Heart right ventricle (tissue), 16 donors: ENCODE measurements at places on chromosomes 11 and 22.

- peak; percentile 96 for DNase-seq
Measured at GRCh38 chr11:65498977-65499712, at the start of gene MALAT1. MALAT1 (plus strand) TSS chr11:65499045.

DNA sequence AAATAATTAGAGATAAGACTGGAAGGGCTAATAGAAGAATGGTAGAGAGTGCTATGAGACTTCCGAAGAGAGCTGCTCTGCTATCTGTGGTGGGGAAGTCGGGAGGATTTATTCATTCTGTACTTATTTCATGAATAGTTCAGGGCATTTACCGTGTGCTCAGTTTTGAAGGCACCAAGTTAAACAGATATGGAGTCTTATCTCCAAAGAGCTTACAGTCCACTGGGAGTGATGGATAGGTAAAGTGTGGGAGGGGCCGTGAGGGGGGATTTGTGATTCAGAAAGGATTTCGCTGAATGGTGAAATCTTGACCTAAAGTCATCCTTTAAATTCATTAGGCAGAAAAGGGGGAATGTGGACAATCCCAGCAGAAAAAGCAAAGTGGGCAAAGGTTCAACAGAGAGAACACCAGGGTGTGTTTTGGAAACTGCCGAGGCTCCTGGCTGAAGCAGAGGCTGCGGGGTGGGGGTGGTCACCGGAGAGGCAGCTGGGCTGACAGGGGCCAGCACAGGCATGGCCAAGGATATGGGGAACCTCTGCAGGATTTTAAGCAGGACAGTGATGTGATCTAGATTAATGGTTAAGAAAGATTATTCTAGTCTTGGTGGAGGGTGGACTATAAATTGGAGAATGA, 91.2 kb downstream of the UBASH3B start:
- no peak for DNase-seq

GRCh38 chr11:15291885-15292284, 177.2 kb downstream of the INSC start:
- DNase-seq, result peak; percentile 25

GRCh38 chr22:36734171-36735058, 30.9 kb upstream of the CACNG2 start:
- no peak for DNase-seq

DNA sequence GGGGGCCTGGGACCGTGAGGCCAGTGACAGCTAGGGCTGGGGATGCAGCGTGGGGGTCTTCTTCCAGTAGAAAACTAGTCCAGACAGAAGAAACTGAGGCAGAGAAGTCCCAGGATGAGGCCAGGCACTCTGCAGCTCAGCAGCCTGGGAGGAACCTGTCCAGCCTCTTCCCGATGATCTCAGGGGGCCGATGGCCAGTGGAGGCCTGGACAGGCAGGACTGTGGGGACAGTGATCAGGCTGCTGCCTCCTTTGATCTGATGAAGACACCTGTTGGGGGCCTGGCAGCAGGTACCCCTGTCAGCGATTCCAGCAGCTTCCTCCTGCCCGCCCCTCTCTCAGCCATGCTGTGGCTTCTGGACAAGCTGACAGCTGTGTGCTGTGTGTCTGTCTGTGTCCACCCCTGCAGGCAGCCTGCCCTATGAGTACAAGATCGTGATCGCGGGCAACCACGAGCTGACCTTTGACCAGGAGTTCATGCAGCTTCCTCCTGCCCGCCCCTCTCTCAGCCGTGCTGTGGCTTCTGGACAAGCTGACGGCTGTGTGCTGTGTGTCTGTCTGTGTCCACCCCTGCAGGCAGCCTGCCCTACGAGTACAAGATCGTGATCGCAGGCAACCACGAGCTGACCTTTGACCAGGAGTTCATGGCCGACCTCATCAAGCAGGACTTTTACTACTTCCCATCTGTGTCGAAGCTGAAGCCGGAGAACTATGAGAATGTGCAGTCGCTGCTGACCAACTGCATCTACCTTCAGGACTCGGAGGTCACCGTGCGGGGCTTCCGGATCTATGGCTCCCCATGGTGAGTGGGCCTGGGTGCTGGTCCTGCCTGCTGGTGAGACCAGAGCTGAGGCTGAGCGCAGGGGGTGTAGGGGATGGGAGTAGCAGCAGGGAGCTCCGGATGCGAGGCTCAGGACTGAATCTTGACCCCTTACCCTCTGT, 62.6 kb downstream of the MPPED1 start:
- no peak for DNase-seq

GRCh38 chr22:36144886-36145541, 15.5 kb downstream of the APOL3 start:
- DNase-seq, result peak; percentile 79

DNA sequence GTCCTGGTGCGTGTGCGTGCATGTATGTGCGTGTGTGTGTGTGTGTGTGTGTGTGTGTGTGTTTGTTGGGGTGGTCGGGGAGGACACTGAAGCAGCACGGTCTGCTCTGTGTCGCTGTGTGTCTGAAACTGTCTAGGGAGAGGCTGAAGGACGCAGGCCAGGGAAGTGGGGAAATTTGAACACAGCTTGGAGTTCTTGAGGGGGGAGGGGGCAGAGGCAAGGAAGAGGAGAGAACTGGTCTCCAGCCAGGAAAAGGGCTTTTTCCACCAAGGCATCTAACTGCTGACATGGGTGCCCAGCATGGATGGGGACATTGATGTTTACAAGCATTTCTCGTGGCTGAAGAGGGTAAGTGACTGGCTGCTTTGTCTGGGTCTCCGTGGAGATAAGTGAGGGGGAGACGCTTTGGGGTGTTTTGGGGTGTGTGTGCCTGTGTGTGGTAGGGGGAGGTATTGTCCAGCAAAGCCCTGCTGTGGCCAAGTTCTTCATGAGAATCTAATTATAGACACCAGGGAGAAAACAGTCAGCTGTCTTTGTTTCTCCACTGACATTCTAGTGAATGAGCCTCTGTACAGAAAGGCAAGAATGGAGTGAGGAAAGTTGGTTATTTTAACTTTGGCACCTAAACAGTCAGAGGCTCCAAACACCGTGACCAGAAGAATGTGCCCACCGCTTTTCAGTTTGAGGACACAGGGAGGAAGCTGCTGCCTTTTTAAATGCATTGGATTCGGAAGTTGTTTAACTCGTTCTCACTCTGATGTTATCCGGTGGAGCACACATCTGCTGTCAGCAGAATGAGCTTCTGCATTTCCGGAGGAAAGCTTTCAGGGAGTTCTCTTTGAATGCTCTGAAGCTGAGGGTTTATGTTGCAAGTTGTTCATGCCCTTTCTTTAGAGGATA, 63.7 kb downstream of the PPFIBP2 start:
- peak; percentile 63 for DNase-seq

GRCh38 chr11:79017811-79018210, 423.0 kb downstream of the TENM4 start:
- DNase-seq, result no peak

DNA sequence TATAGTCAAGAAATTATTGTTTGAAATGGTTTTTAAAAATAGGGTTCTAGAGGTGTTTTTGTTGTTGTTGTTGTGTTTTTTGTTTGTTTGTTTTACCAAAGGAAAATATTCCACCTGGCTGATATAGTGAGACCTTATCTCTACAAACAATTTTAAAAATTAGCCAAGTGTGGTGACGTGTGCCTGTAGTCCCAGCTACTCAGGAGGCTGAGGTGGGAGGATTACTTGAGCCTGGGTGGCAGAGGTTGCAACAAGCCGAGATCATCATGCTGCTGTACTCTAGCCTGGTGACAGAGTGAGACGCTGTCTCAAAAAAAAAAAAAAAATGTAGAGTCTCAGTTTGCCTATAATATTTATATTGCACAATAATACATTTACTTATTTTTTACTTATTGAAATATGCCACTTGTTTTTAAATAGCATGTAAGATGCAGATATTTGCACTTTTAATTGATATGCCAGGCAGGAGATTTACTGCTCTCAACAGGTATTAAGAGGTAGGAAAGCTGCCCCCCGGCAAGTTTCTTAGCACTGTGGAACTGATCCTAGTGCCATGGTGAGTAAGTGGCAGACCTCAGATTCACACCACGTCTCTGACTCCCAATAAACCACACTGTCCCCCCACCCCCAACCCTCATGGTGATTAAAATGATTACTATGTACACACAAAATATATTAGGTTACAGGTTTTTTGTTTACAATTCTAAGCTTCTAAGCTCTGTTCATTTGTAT, 157.4 kb downstream of the TEAD1 start:
- no peak for DNase-seq

- no peak for DNase-seq
Measured at GRCh38 chr11:69958308-69958707, 119.8 kb upstream of the ANO1 start.

DNA sequence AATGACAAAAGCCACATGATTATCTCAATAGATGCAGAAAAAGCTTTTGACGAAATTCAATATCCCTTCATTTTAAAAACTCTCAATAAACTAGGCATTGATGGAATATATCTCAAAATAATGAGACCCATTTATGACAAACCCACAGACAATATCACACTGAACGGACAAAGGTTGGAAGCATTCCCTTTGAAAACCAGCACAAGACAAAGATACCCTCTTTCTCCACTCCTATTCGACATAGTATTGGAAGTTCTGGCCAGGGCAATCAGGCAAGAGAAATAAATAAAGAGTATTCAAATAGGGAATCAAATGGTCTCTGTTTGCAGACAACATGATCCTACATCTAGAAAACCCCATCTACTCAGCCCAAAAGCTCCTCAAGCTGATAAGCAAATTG, 52.0 kb downstream of the CASP12 start:
- DNase-seq, result no peak

- no peak for DNase-seq
Measured at GRCh38 chr11:115926601-115927000, 422.4 kb upstream of the CADM1 start.

- no peak for DNase-seq
Measured at GRCh38 chr11:130145311-130145812, 14.2 kb upstream of the ST14 start.

DNA sequence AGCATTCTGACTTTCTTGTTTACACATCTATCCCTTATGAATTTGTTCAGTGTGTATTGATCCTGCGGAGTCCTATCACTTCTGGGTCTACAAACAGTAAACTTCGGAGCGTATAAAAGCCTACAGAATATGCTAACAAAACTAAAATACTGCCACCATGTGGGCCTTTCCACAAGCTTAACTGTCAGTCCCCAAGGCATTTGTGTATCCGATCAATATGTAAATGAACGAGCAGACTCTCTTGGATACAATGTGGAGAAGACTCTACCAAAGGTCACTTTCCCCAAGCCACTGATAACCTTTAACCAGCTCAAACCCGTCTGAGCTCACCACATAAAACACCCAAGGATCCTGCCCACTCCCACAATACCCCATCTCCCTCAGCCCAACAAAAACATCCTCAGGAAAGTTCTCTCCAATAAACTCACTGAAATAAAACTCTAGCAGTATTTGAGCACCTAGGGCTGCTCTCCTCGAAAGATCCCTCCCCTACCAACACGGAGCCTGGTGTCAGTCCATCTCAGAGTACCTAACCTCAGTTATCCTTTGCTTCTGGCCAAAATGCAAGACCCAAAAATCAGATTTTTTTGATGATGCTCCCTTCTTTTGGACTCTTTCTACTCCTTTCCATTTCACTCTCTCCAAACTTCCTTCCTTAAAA, 17.8 kb downstream of the ADA2 start:
- DNase-seq, result no peak

GRCh38 chr11:66846671-66847091, 3.4 kb downstream of the RCE1 start:
- DNase-seq, result no peak
